Stimulated activated CD4-positive, alpha-beta T cell treated with anti-CD3 and anti-CD28 coated beads, Interleukin-15, amount 100 ng/mL, for 24 hours (primary cell): ENCODE measurements at places on chromosomes 13 and 19.
A peak's percentile ranks its signal among the peaks of the same experiment; 100 is the strongest.

GRCh38 chr19:1873524-1874473, 10.4 kb upstream of the KLF16 start:
- DNase-seq: no peak

DNA sequence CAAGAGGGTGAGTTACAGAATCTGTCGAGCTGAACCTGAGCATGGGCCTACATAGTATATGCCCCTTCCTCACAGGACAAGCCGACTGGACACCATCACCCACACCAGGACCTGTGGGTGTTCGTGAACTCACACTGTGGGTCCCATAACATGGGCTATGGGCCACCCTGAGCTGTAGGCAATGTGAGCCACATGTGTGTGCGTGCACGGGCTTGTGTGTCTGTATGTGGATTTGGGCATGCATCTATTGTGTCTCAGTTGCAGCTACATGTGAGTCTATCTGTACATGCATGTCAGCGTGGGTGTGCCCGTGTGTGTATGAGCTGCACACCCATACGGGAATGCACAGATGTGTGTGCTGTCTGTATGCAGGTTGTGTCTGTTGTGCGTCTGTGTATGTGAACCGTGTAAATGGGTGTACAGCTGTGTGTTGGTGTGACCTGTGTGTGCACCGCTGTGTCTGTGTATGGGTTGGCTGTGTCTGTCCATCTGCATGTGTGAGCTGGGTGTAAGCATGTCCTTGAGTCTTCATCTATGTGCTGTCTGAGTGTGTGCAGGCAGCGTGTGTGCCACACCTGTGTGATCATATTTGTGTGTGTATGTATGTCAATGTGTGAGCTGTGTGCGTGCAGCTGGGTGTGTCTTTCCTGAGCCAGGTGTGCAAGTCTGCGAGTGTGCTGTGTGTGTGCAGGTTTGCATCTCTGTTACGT, 1.7 kb downstream of the NOTCH3 start:
- no peak for DNase-seq

- DNase-seq: no peak
These were observed 509.5 kb downstream of the GPC6 start for GRCh38 chr13:93736081-93736480.

GRCh38 chr19:7771072-7771471, 8.0 kb downstream of the CLEC4M start:
- no peak for DNase-seq

DNA sequence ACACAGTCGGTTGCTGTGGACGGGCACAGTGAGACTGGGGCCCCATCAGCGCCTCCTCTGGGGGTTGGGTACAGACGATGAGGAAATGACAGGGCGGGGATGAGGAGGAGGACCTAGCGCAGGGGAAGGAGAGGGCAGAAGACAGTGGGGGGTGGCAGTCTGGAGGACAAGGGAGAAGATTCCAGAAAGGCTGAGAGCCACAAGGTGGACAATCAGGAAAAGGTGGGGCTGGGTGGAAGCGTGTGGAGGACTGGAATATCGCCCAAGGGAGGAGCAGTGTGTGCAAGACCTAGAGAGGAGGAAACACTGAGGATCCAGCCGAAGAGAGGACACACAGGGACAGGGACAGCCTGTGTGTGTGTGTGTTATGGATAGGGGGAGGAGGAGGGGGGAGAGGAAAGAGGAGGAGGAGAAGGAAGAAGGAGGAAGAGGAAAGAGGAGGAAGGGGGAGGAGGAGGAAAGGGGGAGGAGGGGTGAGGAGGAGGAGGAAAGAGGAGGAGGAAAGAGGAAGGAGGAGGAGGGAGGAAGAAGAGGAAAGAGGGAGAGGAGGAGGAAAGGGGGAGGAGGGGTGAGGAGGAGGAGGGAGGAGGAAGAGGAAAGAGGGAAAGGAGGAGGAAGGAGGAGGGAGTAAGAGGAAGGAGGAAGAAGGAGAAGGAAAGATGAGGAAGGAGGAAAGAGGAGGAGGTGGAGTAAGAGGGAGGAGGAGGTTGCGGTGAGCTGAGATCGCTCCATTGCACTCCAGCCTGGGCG, 15.8 kb upstream of the GARIN5A start:
- peak; percentile 57 for DNase-seq

- DNase-seq: peak; percentile 95
These were observed 2.2 kb upstream of the GSK3A start for GRCh38 chr19:42244347-42245220.

- no peak for DNase-seq
These were observed 663.8 kb upstream of the MIR17HG start for GRCh38 chr13:90683711-90684131.

- DNase-seq: no peak
These were observed 254.1 kb upstream of the RXFP2 start for GRCh38 chr13:31485183-31485582.

DNA sequence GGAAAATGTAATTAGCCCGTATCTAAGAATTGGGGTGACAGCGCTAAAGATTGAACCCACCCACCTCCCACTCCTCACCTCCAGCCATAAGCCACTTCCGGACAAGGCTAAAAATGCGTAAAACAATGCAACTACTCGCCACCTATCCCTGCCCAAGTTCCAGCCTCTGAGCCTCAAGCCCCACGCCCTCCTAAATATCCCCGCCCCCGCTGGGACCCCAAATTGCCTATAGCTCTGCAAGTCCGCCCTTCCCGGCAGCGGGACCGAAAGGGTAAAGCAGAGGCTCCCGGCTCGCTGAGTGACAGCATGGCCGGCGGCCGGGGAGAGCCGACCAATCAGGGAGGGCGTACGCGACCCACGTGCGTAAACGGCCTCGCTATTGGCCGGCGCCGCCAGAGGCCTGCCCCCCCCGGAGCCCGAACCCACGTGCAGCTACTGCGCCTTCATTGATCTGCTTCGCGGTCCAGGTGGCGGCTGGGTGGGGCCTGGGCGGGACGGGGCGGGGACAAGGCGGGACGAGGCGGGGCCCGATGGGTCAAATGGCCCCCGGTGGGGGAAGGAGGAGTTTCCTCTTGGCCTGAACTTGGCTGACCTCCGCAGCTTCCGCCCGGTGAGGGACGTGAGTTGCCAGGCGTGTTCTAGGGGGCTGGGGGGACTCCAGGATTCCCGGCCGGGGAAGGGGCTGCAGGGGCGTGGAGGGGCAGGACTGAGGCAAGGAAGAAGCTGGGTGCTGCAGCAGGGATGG, at the start of gene TLE6:
TLE6 (plus strand) TSS at position 564 of the 745 bp plus-strand sequence. CDS start 670 bp downstream, outside the sequence.
- DNase-seq: peak; percentile 96

GRCh38 chr19:49189259-49189658, 31.7 kb downstream of the TRPM4 start:
- no peak for DNase-seq

- DNase-seq: no peak
These were observed 1405.1 kb downstream of the PCDH9 start for GRCh38 chr13:65825039-65825438.

- peak; percentile 17 for DNase-seq
These were observed at the start of gene LAIR2 for GRCh38 chr19:54502518-54503048. Gene LAIR2 (plus strand): TSS chr19:54502831. CDS start chr19:54502919, 88 bp downstream.

- no peak for DNase-seq
These were observed 55.0 kb downstream of the MRPL57 start for GRCh38 chr13:21231426-21231940.

DNA sequence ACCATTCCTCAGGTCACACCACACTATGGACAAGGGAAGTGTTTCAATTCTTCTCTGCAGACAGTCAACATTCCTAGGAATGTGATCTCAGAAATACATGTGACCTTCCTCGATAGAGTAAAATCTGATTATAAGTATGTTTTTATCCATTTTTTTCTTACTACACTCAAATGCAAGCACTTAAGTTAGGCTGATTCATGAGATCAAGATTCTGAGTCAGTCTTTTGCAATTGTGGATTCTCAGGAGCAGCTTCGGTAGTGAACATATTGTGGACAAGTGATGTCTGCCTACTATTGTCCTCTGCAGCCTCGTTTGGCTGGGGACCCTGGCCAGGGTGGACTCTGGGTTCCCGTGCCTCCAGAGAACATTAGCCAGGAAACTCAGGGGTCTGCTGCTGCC, 3.2 kb downstream of the SERPINE3 start:
- DNase-seq: no peak

DNA sequence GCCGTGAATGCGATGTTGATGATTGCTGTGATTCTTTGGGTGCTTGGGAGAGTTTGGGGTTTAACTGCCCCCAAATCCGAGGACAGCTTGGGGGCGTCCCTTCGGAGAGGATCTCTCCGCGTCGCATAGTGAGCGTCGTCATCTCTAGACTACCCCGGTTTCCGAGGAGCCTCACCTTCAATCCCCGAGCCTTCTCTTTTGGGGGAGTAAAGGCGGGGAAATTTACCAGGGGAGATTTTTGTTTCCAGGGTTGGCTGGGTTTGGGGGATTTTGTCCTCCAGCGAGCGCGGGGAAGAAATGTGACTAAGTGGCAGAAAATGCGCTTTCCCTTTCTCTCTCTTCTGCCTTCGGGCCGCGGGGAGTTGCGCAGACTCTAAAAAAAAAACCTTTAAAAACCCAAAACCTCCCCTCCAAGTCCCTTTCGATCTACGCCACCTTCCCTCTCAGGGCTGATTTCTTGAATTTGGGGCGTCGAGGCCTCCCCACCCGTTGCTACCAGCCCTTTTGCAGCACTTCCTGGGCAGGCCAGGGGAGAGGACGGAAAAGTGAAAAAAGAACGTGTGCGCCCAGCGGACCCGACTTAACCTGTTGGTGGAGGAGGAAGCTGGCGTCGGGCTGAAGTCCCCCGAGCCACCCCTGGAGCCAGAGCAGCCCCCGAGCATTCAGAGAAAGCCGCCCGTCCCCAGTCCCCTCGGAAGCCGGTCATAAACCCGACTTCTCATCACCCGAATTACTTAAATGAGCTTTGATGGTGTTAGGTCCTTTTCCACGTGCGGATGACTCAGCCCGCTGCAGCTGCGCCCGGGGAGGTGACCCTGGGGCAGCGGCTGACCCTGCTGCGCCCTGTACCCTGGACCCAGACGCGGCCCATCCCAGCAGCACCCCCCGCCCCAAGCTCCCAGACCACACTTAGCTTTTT, 17.7 kb downstream of the NFIX start:
- DNase-seq: peak; percentile 57

DNA sequence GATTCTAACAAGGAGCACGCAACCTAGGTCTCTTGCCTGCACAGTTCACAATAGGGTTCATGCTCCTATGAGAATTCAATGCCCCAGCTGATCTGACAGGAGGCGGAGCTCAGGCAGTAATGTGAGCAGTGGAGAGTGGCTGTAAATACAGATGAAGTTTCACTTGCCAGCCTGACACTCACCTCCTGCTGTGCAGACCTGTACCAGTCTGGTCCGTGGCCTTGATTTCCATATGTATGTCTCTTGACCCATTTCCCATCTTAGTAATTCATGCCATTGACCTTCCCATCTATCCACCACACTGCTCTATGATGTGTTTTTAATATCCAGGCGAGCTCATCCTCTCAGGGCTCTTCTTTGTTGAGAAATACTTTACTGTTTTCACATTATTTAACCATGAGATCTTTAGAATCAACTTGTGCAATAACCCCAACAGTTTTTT, 95.2 kb downstream of the LRCH1 start:
- peak; percentile 14 for DNase-seq
